Neural crest cell (in vitro differentiated cells): ENCODE measurements at places on chromosomes 5 and 9.
A peak's percentile ranks its signal among the peaks of the same experiment; 100 is the strongest.

DNA sequence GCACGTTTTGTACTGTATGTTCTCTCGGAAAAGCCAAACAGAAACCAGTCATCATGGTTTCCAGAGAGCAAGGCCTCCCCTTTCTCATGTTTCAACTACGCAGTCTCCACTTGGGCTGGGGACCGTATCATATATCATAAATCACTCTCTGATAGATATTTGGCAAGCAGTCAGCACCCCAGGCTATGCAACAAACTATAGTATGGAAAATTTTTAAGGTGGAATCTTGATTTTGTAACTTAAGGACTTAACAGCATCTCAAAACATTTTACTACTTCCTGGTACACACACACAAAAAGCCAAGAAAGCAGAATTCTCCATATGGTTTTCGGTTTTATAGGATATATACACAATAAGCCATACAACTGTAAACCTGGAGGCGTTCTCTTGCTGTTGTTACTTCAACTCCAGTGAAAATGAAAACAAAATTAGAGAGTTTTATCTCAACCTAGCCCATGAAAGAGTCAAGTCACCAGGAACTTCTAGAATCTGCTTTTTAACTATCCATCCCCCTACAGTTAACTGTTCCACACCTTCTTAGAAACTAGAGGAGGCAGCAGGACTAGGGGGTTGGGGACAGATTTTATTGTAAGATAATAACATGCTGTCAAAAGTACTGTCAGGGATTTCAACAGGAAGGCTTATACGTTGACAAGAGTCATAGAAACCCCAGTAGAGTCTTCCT, 283.4 kb downstream of the NFIB start:
- DNase-seq: no peak

DNA sequence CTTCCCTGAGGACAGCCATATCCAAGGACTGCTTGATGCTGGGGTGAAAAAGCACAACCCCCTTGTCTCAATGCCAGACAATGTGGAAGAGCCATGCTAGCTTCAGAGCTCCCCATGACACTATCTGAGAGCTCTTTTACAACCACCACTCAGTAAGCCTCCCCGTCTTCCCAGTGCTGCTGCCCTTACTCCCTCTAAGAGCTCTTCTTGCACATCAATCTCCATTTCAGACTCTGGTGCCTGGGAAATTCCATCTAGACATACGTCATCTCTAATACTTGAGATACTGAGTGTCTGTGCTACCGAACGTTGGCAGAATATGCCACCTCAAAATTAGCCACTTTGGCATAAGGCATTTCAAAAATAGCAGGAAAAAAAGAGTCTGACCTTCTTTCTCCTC, 94.5 kb downstream of the EDIL3 start:
- DNase-seq: no peak

GRCh38 chr5:75727931-75728330, 10.7 kb upstream of the POC5 start:
- DNase-seq: no peak

DNA sequence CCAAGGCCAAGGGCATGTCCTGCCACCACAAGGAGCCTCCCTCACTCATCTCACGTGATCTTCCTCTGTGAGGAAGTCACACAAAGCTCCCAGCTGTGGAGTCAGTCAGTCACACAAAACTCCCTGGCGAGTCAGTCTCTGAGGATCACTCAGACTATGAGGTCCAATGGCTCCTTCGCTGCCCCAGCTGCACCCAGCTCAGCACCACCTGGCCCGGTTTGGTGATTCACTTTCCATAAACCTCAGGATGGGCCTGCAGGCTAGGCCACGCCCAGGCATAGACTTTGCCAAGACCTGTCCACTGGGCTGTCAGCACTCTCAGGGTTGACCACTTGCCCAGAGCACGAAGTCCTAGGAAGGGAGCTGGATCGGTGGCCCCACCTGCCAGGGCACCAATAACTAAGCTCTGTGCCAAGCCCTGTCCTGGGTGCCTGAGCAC, 233.8 kb downstream of the HSPA4 start:
- no peak for DNase-seq

DNA sequence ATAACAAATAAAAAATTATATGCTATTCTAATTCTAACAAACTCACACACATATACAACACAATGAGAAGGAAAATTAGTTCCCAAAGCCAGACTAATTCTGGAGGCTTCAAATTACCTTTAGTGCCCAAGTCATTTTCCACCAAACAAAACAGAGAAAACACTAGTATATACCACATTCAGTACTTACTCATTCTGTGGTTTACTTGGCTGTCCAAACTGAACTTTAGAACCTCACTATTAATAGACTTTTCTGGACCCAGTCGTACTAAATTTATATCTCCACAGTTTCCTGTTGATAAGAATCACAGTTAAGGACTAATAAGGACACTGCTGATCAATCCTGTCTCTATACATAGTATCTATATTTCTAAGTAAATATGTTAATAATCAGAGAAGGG, 66.4 kb downstream of the SETX start:
- no peak for DNase-seq

GRCh38 chr9:35508069-35508468, 18.2 kb downstream of the RUSC2 start:
- no peak for DNase-seq

DNA sequence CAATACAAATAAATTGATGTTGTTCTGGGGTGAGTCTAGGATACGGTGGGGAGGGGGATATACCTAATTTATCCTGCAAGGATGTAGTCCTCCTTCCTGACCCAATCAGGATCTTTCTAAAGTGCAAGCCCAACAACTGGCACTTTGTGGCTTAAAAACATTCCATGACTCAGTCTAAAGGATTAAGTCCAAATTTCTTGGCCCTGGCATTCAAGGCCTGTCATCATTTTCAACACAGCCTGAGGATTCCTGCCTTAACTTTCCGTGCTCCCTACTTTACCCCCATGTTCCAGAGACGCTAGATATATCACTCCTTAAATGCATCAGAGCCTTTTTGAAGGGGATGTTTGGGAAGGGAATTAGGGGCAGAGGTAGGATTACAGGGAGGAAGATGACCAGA, 1.0 kb downstream of the FAM221B start:
- no peak for DNase-seq

- no peak for DNase-seq
These were observed 288.1 kb downstream of the ARL15 start for GRCh38 chr5:54022223-54022622.

GRCh38 chr5:136212252-136212721, 19.3 kb upstream of the SMIM32 start:
- peak; percentile 53 for DNase-seq

DNA sequence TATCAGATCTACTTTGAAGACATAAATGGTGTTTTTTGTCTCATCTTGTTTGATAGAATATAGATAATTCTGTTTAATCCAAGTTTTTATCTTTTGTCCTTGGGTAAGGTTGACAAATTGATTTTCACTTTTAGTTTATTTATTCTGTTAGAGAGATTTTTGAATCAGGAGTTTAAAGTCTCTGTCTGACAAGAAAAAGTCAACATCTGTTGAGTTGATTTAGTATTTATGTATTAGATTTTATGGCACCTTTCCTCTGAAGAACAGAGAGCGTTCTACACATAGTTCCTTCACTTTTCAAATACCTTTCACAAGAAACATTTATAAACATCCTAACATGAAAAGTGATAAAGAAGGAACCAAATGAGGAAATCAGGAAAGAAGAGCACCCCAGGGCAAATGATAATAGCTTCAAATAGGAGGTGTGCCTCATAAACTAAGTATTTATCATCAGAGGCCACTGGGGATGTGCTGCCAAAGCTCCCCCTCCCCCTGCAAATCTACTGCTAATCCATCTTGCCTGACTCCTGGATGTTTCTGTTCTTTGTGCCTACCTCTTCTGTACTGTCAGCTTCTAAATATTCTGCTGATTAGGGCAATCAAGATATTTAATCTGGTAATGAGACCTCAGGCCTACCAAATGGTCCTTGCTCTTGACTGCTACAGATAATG, 457.7 kb upstream of the CHD1 start:
- DNase-seq: no peak

DNA sequence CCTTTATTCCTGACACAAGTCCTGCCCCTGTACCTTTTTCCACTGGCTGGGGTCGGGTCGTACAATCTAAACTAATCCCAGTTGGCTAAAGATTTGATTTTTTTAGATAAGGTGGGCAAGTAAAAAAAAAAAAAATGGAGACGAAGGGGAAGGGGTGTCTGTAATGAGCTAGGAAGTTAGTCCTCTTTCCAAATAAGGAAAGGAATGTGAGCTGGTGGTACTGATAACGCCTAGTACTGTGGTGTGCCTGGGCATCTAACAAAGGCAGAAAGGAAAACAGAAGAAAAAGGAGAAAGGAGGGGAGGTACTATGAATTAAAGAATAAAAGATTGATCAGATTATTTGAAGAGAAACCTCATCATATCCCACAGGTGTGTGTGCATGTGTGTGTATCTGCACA, 21.3 kb downstream of the PRDM9 start:
- no peak for DNase-seq

DNA sequence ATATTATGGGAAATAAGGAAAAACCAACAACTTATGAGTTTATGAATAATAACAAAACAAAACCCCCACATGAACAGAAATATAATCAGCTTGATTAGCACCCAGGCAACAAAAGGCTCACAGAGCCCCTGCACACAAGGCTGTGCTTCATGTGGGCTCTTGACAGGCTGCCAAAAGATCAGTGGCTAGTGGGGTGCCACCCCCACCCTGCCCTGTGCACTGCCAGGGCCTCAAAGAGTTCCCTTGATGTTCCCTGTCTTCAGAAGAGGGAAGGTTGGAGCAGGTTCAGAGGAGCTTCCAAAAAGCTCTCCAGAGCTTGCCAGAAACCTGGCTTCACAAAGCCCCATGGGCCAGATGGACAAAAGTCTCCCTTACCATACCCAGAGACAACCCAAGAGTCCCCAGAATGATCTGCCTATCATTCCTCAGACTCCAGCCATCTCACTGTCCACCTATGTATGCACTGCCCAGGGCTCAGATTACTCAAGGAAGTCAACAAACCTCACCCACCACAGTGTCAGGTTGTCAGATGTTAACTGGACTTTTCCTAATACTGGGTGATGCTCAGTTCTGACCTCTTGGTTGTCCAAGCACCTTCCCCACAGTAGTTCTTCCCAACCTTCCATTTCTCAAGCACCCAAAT, 87.5 kb downstream of the SIL1 start:
- no peak for DNase-seq

DNA sequence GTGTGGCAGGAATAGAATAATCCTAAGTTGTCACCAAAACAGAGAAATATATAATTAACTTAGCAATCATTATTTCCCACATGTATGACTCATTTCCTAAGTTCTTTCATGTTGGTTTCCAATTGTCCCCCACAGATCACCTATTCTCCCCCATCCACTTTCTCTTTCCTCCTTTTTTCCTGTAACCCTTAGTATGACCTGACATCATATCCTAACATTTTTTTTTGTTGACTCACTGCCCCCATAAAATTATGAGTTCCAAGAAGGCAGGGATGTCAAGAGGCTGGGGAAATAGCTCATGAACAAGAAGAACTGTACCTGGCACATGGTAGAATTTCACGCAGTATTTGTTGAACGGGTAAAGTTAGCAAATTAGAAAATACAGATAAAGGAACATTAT, 186.7 kb downstream of the DCP2 start:
- no peak for DNase-seq

DNA sequence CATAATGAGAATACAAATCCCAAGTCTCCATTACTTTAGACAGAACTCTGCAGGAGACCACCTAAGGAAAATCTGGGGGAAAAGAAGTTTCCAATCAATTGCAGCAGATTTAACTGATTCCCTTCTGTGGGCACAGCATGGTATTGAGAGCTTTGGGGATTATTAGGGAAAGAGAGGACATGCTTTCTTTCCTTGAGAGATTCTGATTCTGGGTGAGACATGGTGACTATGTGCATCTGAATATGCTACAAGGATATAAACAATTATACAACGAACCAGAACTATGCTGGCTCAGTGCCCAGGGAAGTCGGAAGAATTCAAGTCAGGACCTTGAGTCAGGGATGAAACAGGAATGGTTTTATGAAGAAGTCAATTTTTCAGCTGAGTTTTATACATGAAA, 183.7 kb downstream of the PDE4D start:
- DNase-seq: no peak

GRCh38 chr5:170426149-170426767, 37.1 kb upstream of the KCNMB1 start:
- no peak for DNase-seq

- DNase-seq: no peak
These were observed 122.0 kb downstream of the GDNF start for GRCh38 chr5:37717613-37718431.

GRCh38 chr9:106980551-106981101, 117.7 kb downstream of the ZNF462 start:
- no peak for DNase-seq

DNA sequence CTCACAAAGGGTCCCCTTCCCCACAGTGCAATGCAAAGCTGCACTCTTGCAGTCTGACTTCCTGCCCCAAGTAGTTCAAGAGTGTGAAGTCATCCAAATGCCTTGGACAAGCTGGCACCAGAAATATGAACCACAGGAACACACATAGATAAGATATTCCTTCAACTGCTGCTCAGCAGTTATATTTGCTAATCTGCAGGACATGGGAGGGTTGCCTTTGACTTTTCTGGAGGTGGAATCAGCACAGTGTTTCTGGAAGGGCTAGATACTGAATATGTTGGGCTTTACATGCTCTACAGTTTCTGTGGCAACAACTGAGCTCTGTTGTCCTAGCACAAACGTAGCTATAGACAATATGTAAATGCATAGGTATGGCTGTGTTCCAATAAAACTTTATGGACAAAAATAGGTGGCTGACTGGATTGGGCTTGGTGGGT, 96.7 kb upstream of the PCA3 start:
- DNase-seq: no peak

DNA sequence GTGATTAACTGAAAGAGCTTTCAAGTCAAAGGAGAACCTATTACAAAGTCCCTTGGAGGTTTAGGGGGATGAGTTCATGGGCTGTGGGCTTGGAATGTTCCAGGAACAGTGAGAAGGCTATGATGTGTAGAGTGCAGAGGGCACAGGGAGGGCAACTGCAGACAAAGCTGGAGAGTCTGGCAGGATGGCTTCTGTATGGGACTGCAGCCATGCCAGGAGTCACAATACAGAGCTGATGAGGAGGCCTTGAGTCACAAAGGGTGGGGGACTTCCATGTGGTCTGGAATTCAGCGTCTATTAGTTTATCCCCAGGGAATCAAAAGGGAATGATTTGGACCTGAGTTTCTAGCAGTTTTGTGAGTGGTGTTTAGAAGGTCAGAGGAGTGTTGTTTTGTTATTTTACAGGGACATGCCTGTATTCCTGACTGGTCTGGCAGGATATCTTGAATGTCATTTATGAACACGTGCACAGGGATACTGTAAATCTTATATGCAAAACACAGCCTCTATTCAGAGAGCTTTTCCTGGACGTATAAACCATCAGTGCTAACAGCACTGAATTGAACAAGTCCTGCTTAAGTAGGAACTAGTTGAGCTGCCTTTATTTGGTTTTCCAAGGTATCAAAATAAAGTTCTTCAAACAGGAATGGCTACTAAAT, 14.3 kb upstream of the TEK start:
- DNase-seq: no peak

GRCh38 chr9:38621434-38622287, 1.3 kb upstream of the ANKRD18A start:
- peak; percentile 18 for DNase-seq
